GM12878 (cell line): ENCODE measurements at places on chromosomes 4 and X.

- no peaks in the 10 kb centered on the region for H3K27me3 ChIP-seq
- H3K4me1 ChIP-seq: no peaks in the 10 kb centered on the region
- no peak overlapping the region for H3K4me3 ChIP-seq
- no peak overlapping the region for H3K27ac ChIP-seq
- no peaks in the 10 kb centered on the region for H3K36me3 ChIP-seq
These were observed 55.5 kb upstream of the GABRG1 start for GRCh38 chr4:46179356-46179755.

DNA sequence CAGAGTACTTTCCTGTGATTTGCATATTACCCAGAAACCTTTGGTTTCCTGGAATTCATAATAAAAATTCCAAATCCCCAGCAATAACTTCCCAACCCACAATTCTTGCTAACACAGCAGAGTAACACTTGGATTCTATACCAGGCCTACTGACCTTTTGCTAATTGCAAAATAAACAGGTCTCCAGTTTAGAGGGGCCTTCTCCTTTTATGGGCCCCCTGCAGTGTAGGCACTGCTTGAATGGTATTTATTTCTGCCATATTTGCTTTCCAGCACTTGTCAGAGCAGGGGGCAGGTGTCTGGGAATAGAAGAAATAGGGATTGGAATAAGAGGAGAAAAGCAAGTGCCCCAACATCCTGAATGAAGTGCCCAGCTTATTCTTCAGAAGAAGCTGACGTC is 25.3 kb upstream of the GPC3 start:
- no peaks in the 10 kb centered on the region for H3K4me1 ChIP-seq
- no peaks in the 10 kb centered on the region for H3K36me3 ChIP-seq
- no peaks in the 10 kb centered on the region for H3K27me3 ChIP-seq
- H3K27ac ChIP-seq: no peak overlapping the region

GRCh38 chr4:40246011-40246900 is 49.4 kb downstream of the RHOH start:
- no peak overlapping the region for H3K27ac ChIP-seq
- no peak for DNase-seq
- no peak overlapping the region for H3K4me3 ChIP-seq

- no peak for DNase-seq
- no peaks in the 10 kb centered on the region for H3K27me3 ChIP-seq
- H3K4me3 ChIP-seq: no peak overlapping the region
- peaks cover 6% of the 10 kb centered on the region; the same call in 1 of the 2 replicates for H3K4me1 ChIP-seq
- H3K27ac ChIP-seq: no peak overlapping the region
These were observed 14.1 kb downstream of the NOP14 start for GRCh38 chr4:2948895-2949781.

- no peaks in the 10 kb centered on the region for H3K4me1 ChIP-seq
- H3K36me3 ChIP-seq: no peaks in the 10 kb centered on the region
- DNase-seq: no peak
- no peak overlapping the region for H3K4me3 ChIP-seq
These were observed 6.5 kb upstream of the GPR101 start for GRCh38 chrX:137040113-137040794.

GRCh38 chrX:22313766-22314165 is 41.1 kb downstream of the CBLL2 start:
- H3K27me3 ChIP-seq: no peaks in the 10 kb centered on the region
- no peaks in the 10 kb centered on the region for H3K4me1 ChIP-seq
- no peak for DNase-seq
- no peak overlapping the region for H3K4me3 ChIP-seq
